ENCODE measurements at places on chromosomes 2 and 18.

DNA sequence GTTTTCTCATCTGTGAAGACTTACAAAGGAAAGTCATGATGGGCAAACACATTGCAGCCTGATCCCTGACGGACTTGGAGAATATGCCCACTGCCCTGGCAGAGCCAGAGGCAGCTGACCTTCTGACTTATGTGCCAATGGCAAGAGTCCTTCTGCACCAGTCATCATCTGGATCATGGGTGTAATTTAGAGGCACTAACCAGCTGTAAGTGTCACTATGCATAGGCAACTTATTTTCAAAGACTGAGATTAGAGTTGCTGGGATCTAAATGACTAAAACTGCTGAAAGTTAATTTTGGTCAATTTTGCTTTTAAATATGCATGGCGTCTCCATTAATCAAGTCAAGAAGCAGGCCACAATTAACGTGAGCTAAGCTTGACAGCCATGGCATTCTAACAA lies 261.2 kb downstream of the BCL11A start:
- DNase-seq = no peak

- DNase-seq = no peak
These were observed 53.0 kb downstream of the EPHA4 start for GRCh38 chr2:221518935-221519625.

GRCh38 chr18:78601923-78602322 lies 377.7 kb upstream of the SALL3 start:
- no peak for DNase-seq

GRCh38 chr2:34799556-34799955 lies 1200.5 kb upstream of the FAM98A start:
- no peak for DNase-seq

GRCh38 chr2:239152239-239152915 lies 248.4 kb downstream of the HDAC4 start:
- DNase-seq = peak; percentile 67

- no peak for DNase-seq
These were observed 616.7 kb downstream of the GALR1 start for GRCh38 chr18:77866351-77866750.

GRCh38 chr2:12737738-12738485 lies 21.2 kb downstream of the TRIB2 start:
- no peak for DNase-seq

DNA sequence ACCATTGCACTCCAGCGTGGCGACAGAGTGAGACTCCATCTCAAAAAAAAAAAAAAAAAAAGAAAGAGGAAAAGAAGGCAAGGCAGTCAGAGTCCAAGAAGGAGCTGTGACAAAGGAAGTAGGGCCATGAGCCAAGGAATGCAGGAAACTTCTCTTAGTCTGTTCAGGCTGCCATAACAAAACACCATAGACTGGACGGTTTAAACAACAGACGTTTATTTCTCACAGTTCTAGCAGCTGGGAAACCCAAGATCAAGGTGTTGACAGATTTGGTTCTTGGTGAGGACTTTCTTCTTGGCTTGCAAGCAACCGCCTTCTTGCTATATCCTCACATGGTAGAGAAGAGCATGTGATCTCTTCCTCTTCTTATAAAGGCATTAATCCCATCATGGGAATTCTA lies 13.1 kb upstream of the SUMO1 start:
- DNase-seq = no peak

- no peak for DNase-seq
These were observed 8.0 kb downstream of the SIX3 start for GRCh38 chr2:44949329-44950151.

- DNase-seq = peak; percentile 60
These were observed 29.4 kb downstream of the ITM2C start for GRCh38 chr2:230893841-230894781.

All from coronary artery (tissue), 2 donors.